ENCODE measurements at places on chromosomes 12 and 14. TPM values are rescaled to one million over a fixed set of nuclear protein-coding genes. Genes with fewer than 3 reads are reported as not detected.

DNA sequence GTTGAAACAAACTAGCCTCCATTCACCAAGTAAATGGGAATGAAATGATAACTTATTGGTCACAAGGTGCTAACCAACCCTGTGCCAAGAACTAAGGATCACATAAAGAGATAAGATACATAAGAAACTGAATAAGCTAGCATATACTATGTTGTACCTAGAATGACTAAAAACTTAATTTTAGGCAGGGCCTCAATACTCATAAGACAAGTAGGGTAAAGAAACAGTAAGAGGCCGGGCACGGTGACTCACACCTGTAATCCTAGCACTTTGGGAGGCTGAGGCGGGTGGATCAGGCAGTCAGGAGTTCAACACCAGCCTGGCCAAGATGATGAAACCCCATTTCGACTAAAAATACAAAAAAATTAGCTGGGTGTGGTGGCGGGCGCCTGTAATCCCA is 17.7 kb downstream of the GDF11 start:
- no peak for DNase-seq

GPR132 gene
- total RNA-seq, result not detected

DNA sequence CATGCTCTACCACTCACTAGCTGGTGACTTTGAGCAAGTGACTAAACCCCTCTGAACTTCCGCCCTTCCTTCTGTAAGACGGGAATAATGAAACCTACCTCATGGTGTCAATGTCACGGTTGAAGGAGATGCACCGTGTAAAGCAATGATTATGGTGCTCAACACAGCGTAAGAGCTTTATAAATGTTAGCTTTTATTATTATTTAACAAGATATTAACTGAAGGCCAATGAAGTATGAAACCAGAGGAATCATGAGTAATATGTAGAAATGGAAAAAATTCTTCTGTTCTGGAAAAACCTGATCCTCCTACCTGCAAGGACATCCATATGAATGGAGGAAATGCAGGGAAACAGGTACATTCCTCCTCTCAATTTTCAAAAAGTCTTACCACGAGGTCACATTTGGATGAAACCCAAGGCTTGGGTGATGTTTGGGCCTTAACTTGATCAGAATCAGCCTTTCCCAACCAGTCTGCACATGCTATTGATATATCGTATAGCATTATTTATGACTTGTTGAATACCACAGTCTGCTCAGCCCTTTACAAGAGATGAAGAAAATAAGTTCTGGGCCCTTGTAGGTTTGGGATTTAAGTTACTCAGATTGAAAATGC is 166.8 kb upstream of the TBX3 start:
- peak; percentile 17 for DNase-seq

DNA sequence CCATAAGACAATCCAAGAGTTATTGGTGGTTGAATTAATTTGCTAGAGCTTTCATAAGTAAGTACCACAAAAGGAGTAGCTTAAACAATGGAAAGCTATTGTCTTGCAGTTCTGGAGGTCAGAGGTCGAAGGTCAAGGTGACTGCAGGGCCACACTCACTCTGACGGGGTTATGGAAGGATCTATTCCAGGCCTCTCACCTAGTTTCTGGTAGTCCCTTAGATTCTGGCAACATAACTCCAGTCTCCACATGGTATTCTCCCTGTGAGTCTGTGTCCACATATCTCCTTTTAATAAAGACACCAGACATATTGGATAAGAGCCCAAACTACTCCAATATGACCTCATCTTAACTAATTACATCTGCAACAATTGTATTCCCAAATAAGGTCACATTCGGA is 273.4 kb downstream of the FOXN3 start:
- DNase-seq, result no peak

MRPL42 gene
- total RNA-seq, result 85.8 TPM

DNA sequence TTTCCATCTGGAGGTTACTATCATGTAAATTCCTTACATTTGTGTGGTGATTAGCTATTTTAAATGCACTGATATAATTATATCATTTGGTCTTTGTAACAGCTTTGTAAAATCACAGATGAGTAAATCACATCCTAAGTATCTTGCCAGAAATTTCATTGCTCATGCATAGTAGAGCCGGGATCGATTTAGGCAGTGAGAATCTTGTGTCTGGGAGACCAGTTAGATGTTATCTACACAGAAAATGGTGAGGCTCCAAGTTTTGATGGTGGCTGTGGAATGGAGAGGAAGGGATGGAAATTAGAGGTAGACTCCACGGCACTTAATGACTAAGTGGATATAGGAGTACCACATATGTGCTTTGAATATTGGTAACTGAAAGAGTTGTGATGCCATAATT is 156.3 kb downstream of the MSRB3 start:
- DNase-seq, result no peak

GRCh38 chr12:13000616-13000924 is 505 bp upstream of the HEBP1 start:
- DNase-seq, result peak; percentile 53

RFX4 gene
- total RNA-seq, result not detected

GRCh38 chr12:58601529-58601928 is 318.8 kb downstream of the LRIG3 start:
- no peak for DNase-seq

- peak; percentile 90 for DNase-seq
These were observed 231.2 kb downstream of the AKAP6 start for GRCh38 chr14:32560209-32560857.

GRCh38 chr12:51721282-51721940 is 127.1 kb downstream of the FIGNL2 start:
- no peak for DNase-seq

GRCh38 chr14:71267691-71268090 is 360.4 kb downstream of the PCNX1 start:
- DNase-seq, result no peak

TNFAIP2 gene
- 0.28 TPM for total RNA-seq

DNA sequence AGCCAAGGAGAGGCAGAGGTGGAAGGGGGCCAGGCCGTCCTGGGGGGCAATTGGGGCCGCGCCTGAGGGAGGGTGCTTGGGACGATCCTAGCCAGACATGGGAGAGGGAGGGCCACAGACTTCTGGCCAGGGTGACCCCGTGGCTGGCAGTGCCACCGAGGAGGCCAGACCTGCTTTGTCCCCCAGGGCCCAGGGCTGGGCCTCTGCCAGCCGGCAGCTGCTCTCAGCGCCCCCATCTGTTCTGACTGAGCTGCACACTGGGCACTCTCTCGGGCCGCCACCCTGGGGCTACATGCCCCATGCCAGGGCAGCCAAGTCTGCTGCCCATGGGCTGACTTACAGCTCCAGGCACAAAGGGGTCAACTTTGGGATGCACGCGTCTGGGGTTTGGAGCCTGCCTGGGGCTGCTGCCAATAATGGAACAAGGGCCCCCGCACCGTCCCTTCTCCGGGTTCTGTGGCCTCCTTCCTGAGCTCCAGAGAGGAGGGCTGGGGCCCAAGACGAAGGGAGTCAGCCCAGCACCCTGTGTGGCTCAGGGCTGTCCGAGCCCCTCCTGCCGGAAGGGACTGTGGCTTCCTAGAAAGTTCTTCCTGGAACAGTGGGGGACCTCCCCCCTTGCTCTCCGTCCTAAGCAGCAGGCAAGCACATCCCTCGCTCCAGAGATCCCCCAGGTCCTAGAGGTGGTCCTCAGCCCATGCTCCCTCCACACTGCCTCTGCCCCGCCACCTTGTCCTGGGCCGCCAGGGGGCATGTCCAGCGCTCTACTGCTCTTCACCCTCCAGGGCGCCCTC is 1.1 kb downstream of the ADSS1 start:
- no peak for DNase-seq

- peak; percentile 84 for DNase-seq
These were observed 302.7 kb downstream of the CEP128 start for GRCh38 chr14:80638620-80639515.

LRCOL1 gene
- not detected for total RNA-seq

DNA sequence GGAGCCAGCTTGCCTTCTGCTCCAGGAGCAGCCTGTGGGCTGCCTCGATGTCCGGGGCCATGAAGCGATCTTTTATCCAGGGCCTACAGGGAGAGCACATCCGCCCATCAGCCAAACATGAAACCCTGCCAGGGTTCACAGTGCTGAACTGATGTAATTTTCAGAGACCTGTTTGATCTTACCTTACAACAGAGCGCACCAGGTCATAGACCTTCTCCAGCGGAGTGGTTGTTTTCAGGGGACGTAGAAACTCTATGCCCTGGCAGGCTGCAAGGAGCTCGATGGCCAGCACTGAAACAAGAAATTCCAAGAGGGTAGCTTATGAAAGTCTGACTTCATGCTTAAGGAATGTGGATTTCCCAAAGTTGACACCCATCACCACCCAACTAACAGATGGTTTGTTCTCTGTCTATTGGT is 19.7 kb downstream of the HAL start:
- no peak for DNase-seq

NPFF gene
- not detected for total RNA-seq

GRCh38 chr12:93266-94005 is 26.9 kb downstream of the IQSEC3 start:
- DNase-seq, result no peak

KRT6C gene
- 7.6 TPM for total RNA-seq

DNA sequence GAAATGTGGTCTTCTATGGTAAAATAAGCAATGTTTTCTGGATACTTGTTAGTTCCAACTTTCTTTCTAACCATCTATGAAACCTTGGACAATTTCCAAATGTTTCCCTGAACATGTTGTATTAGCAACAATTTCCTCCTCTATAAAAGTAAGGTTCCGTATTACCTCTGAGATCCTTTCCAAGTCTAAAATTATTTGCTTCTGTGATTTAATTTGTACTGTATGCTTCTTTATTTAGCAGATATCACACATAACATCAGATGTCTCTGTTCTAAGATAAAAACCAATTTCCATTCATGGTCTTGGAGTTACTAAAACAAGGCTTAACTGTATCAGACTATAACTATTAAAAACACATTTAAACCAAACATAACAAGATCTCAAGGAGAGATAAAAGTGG is 177.2 kb downstream of the FOXA1 start:
- DNase-seq, result no peak

PLEKHG7 gene
- total RNA-seq, result not detected

GRCh38 chr12:16307856-16308475 is 30.5 kb upstream of the SLC15A5 start:
- DNase-seq, result no peak

GPR162 gene
- total RNA-seq, result 0.21 TPM

GRCh38 chr12:119410396-119410795 is 75.9 kb downstream of the CCDC60 start:
- no peak for DNase-seq

DNA sequence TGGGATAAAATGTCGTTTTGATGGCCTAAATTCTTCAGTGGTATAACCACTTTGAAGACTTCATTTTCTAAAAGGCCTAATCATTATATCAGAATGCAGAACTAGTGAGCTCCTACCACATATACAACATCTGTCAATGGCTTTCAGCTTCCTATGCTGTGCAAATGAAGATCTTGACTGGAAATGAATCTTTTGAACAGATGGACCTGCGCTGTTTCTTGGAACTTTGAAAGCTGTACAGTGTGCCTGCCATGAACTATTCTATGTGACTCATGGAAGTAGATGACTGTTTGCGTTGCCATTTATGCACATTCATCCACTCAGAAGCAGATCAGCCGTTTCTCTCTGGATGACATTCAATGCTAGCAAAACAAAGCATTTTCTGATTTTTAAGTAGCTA is 542.2 kb upstream of the USP15 start:
- no peak for DNase-seq

SYT10 gene
- total RNA-seq, result not detected

DNA sequence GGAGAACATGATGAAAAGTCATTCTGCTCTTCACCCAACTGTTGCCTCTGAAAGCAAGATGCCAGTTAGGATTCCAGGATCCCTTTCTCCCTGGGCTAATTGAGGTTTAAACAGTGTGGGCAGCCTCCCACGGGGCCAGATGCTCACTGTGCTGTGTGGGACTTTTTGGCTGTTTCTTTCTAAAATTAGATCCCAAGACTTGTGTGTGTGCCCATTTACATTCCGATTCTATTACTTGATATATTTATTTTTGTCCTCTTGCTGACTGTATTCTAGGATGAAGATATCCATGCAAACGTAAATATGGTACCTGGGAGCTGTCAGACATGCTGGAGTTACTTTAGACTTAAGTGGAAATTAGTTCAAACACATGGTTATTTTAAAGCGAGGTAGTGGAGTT is 6.2 kb downstream of the IFT43 start:
- no peak for DNase-seq

DEPDC4 gene
- 2.5 TPM for total RNA-seq

DNA sequence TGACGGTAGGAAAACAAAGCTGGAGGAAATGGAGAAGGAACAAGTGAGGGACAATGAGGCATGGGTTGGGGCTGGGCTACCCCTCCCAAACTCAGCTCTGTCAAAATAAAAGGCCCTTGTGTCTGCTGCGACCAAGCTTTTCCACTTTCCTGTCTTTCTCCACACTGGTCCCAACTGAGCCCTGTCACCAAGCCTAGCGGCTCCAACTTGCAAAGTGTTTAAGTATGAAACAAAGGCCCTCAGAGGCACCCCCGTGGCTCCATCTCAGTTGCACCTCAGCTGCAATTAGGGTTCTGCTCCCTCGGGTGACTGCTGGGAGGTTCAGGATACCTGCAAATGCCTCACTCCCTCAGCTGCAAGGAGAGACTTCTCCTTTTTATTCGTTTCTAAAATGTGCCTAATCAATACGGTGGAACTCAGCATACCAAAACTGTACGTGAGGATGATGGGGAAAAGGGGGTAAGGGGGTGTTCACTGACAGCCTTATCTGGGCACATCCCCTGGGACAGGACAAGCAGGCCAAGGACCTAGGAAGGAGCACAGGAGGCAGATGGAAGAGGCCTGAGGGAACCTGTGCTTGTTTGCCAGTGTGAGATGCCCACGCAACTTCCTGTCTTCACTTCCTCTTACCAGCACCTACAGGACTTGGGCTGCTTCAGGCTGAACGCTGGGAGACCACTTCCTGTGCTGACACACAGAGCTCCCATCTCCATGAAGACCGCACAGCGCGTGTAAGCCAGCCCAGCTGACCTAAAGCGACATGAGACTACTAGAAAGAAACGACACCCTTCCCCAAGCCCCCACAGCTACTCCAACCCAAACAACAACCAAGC is 8.9 kb downstream of the VAMP1 start:
- no peak for DNase-seq

GRCh38 chr12:110337912-110338710 is 57.1 kb downstream of the ATP2A2 start:
- no peak for DNase-seq

DNA sequence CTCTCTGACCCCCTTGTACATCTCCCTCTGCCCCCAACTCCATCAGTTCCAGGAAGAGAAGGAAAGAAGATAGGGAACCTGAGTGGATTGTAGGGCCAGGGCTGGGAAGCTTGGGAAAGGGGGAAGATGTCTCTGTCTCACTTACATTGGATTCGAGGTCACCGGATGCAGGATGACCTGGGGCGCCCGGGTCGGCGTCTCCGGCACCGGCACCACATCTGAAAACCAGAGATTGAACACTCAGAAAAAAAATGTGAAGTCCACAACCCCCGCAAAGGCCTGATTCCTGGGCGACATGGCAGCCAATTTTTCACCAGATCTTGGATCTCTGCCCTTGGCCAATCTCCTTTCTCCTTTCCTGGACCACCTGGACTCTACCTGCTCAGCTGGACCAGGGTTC is 169.4 kb upstream of the NOS1 start:
- no peak for DNase-seq

- DNase-seq, result no peak
These were observed 133.3 kb downstream of the MON2 start for GRCh38 chr12:62599854-62600437.

KRT73 gene
- total RNA-seq, result not detected

GRCh38 chr14:98925354-98926040 is 346.5 kb downstream of the BCL11B start:
- DNase-seq, result no peak
